ENCODE measurements at places on chromosomes 1 and 21.

GRCh38 chr21:42025376-42026081 is 15.4 kb upstream of the ZBTB21 start:
- no peak for DNase-seq

GRCh38 chr1:24902471-24902891 is 27.6 kb downstream of the RUNX3 start:
- DNase-seq = no peak

DNA sequence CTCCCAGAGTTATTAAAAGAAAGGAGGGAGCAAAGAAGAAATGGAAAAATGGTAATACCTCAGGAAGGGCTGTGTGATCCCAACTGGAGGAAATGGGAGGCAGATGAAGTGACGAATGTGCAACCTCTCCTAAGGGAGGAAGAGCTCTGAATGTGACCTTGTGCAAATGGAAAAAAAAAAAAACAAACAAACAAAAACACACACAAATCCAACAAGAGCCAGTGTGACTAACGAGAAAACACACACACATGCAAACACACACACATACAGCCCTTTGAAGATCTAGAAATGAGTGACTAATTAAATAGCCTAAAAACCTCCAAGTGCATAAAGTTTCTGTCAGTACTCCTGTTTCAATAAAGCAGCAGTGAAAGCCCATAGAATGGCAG is 49.0 kb downstream of the CCN1 start:
- no peak for DNase-seq

- no peak for DNase-seq
Measured at GRCh38 chr1:107327446-107327845, 186.6 kb downstream of the NTNG1 start.

DNA sequence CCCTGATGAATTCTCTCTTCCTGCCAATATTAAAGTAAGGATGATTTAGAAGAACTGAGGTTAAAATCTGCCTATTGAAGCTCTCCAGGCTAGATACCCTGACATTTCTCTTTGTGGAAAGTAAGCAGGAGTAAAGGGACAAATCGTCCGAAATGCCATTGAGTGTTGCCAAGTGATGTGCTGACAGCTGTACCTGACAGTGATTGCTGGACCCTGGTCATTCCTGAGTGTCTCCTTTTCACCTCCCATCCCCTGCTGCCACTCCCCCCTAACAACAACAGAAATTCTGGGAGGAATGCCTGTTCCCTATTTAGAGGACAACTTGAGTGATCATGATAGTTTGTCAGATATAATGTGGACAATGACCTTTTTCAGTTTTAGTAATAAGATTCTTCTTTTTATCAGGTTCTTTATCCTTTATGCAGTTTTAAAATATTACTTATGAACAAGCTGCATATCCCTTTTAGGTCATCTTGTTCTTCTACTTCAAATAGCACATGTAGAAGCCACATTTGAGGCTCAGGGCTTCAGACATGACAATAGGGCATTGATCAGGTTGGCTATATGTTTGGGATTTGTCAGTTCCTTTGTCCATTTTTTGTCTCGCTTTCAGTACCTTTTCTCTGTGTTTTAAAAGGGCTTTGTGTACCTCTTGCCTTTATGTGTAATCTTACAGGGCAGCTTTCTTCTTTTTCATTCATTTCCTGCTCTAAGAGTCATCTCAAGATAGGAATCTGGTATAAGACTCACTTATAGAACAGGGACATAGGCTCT is 56.0 kb downstream of the ITSN1 start:
- DNase-seq = no peak

Data from cerebellar cortex (tissue), 1 donor.